ENCODE measurements at places on chromosomes 3 and 15.

DNA sequence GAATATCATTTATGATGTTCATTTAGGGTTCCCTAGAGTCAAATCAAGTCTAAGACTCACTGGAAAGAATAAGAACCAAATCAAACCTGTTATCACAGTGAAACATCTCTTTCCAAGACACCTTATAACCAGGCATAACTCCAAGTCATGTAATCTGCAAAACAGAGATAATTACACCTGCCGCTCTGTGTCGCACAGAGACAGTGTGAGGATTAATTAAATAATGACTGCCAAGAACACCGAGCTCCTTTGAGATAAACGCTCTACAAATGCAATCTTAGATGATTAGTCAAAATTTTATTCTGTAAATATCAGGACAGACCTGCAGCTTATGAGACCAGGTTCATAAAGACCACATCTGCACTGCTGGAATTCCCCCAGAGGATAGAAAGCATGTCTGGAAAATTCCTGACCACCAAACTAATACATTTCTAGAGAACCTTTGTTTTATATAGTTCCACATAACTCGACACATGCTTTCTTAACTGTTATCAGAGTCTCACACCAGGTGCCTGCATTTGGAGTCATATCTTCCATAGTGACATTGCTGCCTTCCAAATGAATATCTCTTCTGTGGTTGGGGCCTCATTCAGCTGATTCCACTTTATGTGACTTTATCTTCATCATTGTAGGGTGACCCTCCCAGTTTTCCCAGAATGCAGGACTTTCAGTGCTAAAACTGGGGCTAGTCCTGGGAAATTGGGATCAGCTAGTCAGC is 252.8 kb downstream of the CD47 start:
- no peak for DNase-seq

GRCh38 chr3:54600441-54601204 is 327.2 kb downstream of the LRTM1 start:
- DNase-seq: no peak

DNA sequence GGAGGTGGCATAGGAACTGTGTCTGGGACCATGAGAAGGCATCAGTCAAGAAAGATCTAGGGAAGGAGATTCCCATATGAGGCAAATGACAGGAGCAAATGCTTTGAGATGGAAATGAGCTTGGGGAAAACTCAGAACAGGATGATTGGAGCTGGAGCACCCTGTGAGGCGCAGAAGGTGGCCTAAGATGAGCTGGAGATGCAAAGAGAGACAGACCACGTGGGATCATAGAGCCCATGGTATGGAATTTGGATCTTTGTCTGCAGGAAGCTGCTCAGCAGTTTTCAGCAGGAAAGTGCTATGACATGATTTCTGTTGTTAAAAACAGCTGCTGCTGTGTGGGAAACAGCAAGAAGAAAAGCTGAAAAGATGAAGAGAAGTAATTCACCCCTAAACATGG is 310.6 kb downstream of the MAGI1 start:
- no peak for DNase-seq

DNA sequence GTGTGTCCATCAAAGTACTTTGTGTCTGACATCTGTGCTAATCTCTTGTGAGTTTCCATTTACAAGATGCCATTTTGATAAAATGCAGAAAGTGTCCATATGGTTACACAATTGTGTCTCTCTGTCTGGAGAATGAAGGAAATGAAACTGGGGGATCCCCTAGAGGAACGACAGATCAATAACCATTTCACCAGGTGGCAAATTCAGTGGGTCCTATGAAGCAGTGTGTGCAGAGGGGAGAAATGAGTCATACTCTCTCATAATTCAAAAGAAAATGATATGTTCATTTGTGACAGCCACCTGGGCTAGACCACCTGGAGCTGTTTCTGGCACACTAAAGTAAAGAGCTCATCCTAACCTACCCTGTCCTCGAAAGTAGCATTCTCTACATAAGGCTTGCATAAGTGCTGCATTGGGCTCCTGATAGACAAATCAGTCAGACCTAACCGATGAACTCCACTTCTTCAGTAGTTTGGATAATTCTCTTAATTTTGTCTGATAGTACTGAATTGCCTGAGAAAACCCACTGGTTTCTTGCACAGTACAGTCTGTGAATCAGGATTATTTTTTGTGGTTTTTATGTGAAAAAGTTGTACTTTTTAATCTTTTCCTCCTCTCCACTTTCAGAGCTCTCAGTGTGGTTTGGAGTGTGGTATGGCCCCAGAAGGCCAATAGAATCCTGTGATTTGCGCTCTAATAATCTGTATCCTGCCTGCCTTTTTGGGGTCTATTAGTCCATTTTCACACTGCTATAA is 10.3 kb upstream of the CD47 start:
- no peak for DNase-seq

GRCh38 chr3:114363554-114364202 is 69.8 kb downstream of the TIGIT start:
- DNase-seq: no peak

All from RCC 7860 (cell line).